Articular chondrocyte of knee joint (primary cell): ENCODE measurements at places on chromosomes 2 and 18. TPM values are rescaled to one million over a fixed set of nuclear protein-coding genes. Genes with fewer than 3 reads are reported as not detected.

Gene IL36RN
- total RNA-seq: not detected in 2 replicates

Gene C1GALT1C1L
- total RNA-seq: 0.76 and 1.8 TPM in 2 replicates

Gene ST8SIA3
- total RNA-seq: not detected in 2 replicates

Gene NEDD4L
- 42.2 and 91.7 TPM in 2 replicates for total RNA-seq

Gene SKA1
- 10.7 and 16.4 TPM in 2 replicates for total RNA-seq

Gene LONRF2
- total RNA-seq: 0.39 and 0.86 TPM in 2 replicates
